Endothelial cell (in vitro differentiated cells): ENCODE measurements at places on chromosomes 6 and 20. TPM values are rescaled to one million over a fixed set of nuclear protein-coding genes. Genes with fewer than 3 reads are reported as not detected.

The PDE10A gene
- 11.5 TPM for total RNA-seq

The BNIP5 gene
- total RNA-seq = not detected

The GHRH gene
- not detected for total RNA-seq

The HTR1E gene
- total RNA-seq = not detected

The NNAT gene
- 0.54 TPM for total RNA-seq

DNA sequence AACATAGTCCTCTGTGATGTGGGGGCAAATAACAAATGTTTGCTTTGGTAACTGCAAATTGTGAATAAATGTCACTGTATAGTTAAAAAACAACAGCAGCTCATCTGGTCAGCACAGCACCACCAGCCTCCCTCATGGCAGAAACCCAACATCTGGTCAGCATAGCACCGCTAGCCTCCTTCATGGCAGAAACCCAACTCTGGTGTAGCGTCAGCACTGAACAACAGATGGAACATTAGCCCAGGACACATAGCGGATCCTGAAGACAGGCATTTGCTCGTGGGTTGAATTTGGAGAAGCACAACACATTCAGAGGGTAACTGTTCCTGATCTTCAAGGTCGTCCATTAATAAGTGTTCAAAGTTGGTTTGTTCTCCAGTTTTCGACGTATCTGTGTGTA, 265.9 kb downstream of the DLL1 start:
- DNase-seq = no peak

DNA sequence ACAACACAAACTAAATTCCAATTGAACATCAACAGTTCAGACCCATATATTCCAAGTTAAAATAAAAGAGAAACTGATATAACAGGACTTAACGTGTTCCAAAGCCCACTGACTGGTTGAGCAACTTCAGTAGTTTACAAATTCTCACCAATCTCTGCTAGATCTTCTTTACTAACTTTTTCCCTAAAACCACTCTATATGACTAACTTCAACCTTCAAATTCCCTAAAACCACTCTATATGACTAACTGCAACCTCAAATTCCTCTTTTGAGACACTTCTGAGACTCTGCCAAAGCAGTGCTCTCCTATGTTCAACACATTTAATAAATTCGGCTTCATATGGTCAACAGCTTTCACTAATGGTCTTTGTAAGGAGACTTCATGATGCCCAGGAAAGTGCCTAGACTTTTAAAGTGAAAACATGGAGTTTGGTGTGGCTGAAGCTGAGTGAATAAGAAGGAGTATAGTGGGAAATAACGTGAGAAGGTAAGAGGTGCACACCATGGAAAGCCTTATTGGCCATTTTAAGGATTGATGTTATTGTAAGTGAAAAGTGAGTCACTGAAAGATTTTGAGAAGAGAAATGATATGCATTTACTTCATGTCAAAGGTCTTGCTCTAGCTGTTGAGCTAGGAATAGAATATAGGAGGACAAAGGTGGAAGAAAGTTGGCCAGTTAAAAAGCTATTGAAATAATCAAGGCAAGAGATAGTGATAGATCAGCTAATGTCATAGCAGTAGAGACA, 134.0 kb upstream of the HCRTR2 start:
- no peak for DNase-seq

GRCh38 chr20:36051318-36052116, 83.1 kb downstream of the CNBD2 start:
- DNase-seq = no peak

DNA sequence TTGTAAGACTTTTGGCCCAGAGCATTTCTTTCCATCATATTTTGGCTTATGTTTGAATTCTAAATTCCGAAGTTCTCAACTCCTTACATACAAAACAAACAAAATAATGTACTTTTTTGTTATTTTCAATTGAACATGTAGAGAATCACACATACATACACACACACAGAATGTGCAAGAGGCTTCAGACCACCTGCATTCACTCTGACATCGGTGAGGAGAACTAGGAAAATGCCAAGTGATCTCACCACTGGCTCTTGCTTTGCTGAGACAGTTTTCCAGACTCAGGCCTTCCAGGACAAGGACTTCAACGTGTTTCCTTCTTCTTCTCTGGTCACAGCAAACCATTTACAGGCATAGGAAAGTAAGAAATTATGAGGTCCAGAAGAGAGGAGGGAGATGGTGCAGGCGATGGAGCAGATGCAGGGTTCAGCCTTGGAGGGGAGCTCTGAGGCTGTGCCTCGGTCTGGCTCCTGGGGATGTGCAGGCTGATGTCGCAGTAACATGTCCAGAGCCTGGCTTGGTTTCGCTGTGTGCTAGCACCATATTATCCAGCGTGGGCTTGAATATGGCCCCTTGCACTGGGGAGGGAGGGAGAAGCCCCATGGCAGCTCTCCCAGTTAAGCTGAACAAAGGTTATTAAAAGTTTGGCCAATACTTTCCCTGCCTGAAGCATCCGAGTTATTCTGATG, 93.4 kb downstream of the DACT2 start:
- no peak for DNase-seq

- no peak for DNase-seq
Observed at GRCh38 chr6:132719736-132720448, 6.0 kb upstream of the VNN1 start.
